ENCODE measurements at places on chromosomes 3 and 15.

GRCh38 chr15:26095710-26096330 is 232.7 kb upstream of the ATP10A start:
- DNase-seq: no peak

GRCh38 chr15:89009080-89009479 is 79.2 kb upstream of the ABHD2 start:
- no peak for DNase-seq

DNA sequence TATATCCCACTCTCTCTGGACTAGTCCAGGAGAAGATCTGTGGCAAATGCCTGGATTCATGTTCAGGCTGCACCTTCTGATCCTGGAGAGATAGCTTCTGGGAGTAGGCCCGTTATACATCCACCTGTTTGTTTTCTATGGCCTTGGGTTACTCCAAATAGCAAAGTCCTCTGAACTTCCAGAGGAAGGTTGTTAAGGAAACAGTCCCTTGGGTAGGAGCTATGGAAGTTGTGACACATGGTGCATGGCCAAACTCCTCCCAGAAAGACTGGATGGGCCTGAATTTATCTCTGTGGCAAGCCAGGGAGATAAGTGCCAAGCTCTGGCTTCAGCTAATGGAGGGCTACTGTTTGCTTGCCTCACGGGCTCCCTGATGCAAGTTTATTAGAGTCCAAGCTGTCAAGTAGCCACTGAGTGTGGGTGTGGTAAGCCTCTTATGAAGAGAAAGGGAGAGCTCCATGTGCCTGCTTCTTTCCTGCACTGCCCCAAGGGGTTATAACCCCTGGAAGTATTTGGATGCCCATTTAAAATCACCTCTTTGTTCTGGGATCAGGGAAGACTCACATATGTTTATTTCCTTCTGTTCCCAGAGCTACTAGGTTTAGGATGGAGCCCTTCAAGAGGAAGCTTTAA is 328.7 kb upstream of the ATP11B start:
- DNase-seq: no peak

DNA sequence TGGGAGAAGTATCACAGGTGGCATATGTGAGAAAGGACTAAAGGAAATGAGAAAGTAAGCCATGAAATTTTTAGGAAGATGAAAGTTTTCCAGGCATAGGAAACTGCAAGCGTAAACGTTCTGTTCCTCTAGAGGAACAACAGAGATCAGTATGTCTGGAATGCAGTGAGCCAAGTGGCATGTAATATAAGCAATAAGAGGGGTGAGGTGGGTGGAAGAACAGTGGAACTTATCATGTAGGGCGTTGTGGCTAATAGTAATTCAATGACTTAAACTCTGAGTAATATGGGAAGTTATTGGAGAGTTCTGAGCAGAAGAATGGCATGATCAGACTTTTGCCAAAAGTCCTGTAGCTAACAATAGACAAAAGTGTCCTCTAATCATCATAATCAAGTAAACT is 902.9 kb downstream of the EPHA3 start:
- no peak for DNase-seq

GRCh38 chr15:28915041-28915810 is 29.5 kb downstream of the APBA2 start:
- no peak for DNase-seq

GRCh38 chr3:177860184-177860583 is 662.9 kb upstream of the TBL1XR1 start:
- no peak for DNase-seq

Measured in GM06990 (cell line).